ENCODE measurements at places on chromosomes 13 and 19.
A peak's percentile ranks its signal among the peaks of the same experiment; 100 is the strongest.

DNA sequence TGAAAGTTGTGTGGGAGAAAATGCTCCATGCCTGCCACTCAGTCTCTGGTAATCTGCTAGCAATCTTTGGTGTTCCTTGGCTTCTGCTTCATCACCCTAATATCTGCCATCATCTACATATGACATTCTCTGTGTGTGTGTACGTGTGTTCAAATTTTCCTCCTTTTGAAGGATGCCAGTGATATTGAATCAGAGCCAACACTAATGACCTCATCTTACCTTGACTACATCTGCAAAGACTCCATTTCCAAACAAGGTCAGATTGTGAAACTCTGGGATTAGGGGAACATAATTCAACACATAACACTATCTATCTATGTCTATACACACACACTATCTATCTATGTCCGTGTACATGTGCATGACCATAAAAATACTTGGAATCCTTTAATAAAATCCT is 81.4 kb upstream of the IRS2 start:
- DNase-seq: no peak

DNA sequence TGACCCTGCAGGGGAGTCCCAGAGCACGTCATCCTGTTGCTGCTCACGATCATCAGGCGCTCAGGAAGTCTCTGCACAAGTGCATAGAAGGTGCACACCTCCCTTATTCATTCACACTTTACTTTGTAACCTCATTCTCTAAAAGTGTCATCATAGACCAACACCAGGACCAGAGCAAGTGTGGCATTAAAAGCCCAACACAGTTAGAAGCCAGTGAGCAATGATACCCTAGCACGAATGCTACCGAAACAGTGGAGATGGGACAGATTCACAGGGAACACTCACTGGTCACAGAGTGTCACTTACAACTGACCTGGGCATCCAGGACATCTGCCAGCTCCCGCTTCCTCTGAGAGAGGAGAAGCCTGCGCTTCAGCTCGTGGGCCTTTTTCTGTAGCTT is 17.0 kb downstream of the HAUS8 start:
- DNase-seq: no peak

DNA sequence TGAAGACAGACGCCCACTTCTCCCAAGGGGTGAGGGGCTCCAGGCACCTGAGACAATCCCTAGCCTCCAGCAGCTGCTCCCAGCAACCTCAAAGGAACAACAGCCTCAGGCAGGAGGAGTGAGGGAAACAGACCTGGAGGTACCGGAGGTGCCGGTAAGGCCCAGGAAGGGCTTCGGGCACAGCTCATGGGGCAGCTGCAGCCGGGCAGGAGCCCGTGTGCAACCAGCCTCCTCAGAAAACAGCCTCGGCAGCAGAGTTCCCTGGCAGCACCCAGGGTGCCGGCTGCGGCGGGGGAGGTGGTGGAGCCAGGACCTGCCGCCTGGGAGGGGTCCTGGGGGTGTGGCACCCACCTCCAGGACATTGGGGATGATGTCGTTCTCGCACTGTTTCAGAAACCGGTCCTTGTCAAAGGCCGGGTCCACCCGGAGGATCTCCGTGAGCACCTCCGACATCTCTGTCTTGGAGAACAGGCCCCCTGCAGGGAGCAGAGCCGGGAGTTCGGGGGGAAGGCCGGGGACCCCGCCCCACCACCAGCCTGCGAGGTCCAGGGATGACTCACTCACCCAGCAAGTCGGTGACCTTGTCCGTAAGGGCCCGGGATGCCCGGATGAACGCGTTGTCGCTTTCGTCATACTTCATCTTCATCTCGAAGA is 6.5 kb upstream of the CTXN1 start:
- peak; percentile 66 for DNase-seq

DNA sequence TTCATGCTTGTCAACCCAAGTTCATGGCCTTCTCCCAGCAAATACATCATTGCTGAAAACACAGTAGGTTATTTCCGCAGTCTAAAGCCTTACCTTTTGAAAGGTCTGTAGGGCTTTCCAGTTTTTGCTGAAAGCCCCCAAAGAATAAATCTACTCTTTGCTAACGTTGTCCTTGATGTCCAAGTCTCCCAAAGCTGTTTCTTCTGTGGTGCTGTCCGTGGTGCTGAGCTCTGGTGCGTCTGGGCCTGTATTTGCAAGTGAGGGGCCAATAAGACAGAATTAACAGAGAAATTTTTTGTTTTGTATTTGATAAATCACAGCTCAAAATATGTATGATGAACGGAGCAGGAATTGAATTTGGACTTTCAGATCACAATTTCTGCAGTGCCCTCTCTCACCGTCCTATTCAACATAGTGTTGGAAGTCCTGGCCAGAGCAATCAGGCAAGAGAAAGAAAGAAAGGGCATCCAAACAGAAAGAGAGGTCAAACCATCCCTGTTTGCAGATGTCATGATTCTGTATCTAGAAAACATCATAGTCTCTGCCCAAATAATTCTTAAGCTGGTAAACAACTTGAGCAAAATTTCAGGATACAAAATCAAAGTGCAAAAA is 9.8 kb upstream of the LGALS16 start:
- DNase-seq: no peak

- DNase-seq: peak; percentile 72
Measured at GRCh38 chr19:39052243-39052746, 19.9 kb upstream of the FBXO27 start.

- DNase-seq: no peak
Measured at GRCh38 chr13:74528734-74529513, 394.7 kb upstream of the KLF12 start.

DNA sequence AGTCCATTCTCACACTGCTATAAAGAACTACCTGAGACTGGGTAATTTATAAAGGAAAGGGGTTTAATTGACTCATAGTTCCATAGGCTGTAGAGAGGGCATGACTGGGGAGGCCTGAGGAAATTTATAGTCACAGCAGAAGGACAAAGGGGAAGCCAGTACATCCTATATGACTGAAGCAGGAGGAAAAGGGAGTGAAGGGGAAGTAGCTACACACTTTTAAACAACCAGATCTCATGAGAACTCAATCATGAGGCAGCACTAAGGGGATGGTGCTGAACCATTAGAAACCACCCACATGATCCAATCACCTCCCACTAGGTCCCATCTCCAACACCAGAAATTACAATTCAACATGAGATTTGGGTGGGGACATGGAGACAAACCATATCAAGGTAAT is 209.1 kb downstream of the DIAPH3 start:
- no peak for DNase-seq

GRCh38 chr19:45311621-45312020 is 11.1 kb downstream of the CKM start:
- no peak for DNase-seq

DNA sequence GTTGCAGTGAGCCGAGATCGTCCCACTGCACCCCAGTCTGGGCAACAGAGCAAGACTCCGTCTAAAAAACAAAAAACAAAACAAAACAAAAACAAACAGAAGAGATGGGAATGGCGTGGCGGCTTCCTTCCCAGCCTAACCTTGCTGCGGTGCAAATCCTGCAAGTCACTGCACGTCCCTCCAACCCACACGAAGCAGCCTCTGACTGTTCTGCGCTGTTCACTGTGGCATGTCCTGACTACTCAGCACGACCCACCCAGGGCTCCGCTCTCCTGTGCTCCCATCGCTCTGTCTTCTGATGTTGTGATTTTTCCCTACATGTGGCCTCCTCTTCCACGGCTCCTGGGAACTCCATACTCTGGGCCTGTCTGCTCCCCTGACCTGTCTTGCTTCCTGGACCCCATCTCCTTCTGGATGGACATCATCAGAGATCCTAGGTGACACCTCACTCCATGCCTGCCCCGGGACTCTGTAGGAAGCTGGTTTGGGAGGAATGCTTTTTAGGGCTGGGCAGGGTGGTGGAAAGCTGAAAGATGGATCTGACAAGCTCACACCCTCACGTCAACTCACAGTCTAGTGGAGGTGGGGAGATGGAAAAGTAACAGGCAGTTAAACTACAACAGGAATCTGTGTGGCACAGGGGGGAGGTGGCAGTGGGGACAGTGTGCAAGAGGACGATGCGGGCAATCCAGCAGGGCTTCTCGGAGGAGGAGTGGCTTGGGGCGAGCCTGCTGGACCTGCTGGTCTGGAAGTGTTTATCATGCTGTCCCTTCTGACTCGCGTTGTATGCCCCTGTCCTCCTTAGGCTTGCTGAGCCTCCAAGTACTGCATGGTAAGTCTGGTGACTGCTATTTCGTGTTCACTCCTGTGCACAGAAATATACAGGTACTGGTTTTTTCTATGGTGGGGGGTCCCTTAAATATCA is 18.8 kb downstream of the ZSCAN5A start:
- no peak for DNase-seq

DNA sequence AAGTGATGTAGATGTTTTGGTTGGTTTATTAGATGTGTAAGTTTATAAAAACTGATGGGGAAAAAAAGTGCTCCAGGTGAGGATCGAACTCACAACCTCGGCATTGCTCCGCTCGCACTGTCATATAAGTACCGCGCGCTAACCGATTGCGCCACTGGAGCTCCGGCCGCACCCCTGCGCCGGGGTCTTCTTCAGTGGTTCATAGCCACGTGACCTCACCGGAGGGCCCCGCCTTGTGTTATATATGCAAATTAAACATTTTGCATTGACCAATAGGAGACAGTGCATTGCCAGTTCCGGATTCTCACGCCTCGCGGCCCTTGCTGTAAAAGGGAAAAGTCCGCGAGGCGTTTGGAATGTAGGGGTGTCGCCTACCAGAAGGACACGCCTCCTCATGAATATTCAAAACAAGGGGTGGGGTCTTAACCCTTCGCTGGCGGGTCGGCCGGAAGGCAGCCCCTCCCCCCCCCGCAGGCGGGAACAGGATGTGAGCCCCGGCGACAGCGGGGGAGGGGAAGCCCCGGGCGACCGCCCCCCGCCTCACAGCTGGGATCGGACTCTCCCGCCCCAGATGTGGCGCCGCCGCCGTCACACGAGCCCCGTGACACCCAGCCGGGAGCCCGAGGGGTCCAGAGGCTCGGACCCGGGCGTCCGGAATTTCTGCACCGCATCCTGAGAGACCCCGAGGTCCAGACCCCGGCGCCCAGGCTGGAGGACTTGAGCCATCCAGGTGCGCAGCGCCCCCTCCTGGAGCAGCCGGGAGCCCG is at the start of gene PLEKHG2:
Gene PLEKHG2 (plus strand): TSS at position 570 of the 767 bp plus-strand sequence. CDS start 1,418 bp downstream, outside the sequence.
- DNase-seq: peak; percentile 100

GRCh38 chr13:57878291-57878690 is 246.7 kb downstream of the PCDH17 start:
- no peak for DNase-seq

DNA sequence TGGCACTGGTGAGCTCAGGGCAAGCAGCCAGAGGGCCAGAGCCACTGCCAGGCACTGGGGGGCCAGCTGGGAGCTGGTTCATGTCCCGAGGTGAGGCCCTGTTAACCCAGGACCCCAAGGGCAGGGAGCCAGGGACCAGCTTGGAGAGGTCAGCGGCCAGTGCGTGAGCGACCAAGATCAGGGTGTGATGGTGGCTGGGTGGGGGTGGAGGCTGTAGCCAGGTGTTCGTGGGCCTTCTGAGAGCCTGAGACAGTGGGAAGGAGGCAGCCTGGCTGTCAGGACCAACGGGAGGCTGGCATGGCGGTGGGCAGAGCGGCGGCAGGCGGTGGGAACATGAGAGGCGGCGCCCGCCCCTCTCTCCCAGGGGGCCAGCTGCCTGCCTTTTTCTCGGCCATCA is 8.1 kb upstream of the KPTN start:
- peak; percentile 58 for DNase-seq

GRCh38 chr13:66859934-66860877 is 369.9 kb downstream of the PCDH9 start:
- DNase-seq: no peak

DNA sequence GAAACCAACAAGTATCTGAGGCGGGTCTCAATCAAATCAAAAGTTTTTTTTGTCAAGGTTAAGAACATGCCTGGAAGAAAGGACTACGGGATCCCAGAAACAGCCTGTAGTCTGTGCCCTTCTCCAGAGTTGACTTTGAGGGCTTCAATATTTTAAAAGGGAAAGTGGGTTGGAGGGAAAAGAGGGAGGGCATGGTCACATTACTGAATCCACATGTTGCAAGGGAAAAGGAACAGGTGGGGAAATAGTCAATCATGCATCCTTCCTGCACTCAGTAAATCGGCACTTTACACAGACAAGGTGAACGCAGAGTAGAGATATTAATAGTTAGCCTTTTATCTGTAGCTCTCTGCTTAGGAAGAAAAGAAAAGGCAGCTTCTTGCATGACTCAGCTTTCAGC is 808.5 kb downstream of the UQCRFS1 start:
- no peak for DNase-seq

DNA sequence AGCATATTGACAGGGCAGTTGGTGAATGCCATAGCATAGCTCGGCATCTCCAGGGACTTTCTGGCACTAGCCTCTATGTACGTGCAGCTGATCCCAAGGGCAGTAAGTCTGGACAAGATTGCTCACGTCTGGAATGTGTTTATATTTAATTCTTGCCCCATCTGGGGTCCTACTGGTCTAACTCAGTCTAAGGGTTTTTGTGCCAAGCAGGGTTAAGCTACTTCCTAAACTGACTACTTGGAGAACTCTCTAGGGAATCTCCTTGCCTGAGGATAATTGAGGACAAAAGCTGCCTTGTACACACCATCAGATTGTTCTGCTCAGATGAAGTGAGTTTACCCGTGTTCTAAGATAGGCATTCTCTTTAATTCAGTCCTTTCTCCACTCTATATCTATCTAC is 358.1 kb downstream of the MYO16 start:
- DNase-seq: no peak

GRCh38 chr19:49786376-49786820 is 19.6 kb downstream of the AP2A1 start:
- DNase-seq: no peak

GRCh38 chr19:40466219-40466984 is 399 bp upstream of the SPTBN4 start:
- peak; percentile 76 for DNase-seq

DNA sequence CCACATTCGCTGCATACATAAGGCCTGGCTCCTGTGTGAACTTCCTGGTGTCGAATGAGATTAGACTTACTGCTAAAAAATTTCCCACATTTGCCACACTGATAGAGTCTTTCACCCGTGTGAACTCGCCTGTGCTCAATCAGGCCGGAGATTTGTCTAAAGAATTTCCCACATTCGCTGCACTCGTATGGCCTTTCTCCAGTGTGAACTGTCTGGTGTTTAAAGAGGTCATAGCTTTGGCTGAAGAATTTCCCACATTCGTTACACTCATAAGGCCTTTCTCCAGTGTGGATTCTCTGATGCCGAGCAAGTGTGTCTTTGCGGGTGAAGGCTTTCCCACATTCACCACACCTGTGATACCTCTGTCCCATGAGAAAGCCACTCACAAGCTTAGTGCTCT is 6.5 kb downstream of the ZNF671 start:
- no peak for DNase-seq
